Liver (tissue), 10 donors: ENCODE measurements at places on chromosomes 7 and 10. TPM values are rescaled to one million over a fixed set of nuclear protein-coding genes. Genes with fewer than 3 reads are reported as not detected.

The DNAJC30 gene
- total RNA-seq = 2.1 TPM

DNA sequence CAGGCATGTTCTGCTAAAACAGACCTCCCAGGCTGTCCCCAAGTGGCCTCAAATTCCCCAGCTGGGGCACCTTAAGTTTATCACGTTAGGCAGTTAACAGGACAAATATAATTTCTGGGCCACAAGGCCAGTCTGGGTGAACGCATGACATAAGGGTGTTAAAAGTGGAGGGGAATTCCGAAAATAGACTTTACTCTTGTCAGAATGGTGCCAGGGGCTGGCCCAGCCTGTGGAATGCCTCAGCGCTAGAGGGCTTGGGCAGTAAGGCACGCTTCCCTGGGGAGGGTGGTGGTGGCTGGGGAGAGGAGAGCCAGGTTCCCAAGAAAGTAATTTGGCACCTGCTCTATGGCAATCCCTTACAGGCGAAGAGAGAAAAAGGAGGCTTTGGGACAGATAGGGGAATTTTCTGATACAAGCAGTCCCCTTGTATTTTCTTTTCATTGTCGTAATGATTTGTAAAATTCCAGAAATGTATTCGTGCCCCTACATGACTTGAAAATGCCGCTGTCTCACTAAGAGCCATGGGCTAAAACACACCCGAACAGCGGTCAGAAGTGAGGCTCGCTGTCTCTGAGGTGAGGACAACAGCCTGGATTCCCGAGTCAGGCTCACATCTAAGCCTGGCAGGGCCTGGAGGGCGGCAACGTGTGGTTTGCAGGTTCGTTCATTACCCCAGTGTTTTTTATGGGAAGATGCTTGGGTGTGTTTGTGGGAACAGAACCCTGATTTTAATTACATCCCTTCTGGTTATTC, 463.2 kb upstream of the GALNT17 start:
- peak overlapping the region; percentile 63 for H3K27ac ChIP-seq
- DNase-seq = no peak
- no peaks in the 10 kb centered on the region for H3K27me3 ChIP-seq
- no peak overlapping the region for H3K4me3 ChIP-seq

DNA sequence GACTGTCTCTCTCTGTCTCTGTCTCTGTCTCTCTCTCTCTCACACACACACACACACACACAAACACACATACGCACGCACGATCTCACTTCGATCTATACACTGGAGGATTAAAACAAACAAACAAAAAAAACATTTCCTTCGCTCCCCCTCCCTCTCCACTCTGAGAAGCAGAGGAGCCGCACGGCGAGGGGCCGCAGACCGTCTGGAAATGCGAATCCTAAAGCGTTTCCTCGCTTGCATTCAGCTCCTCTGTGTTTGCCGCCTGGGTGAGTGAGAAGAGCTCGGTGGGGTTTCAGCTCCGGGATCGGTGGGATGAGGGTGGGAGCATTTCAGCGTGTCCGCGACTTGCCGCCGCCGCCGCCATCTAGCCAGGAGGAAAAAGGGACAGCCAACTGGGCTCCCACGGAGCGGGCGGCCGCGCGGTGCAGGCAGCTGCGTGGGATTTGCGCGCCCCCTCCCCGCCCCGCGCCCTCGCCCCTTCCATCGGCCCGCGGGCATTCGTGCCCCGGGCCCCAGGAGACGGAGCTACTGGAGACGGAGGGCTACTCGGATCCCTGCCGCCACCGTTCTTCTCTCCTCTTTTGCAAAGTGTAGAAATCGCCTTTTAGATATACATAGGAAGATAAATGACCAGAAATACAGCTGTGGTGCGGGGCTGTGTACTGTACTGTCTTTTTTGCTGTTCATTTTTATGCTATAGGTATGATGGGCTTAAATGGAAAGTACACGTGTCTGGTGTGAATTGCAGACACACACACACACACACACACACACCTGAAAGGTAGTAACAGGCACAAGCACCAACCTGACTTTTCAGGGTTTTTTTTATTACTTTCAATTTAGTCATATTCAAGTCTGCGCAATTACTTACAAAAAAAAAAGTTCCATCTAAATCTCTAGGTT, 581 bp downstream of the PTPRZ1 start:
- no peaks in the 10 kb centered on the region for H3K36me3 ChIP-seq
- H3K4me3 ChIP-seq = peak overlapping the region; percentile 64
- no peak for DNase-seq
- peaks cover 4% of the 10 kb centered on the region for H3K27me3 ChIP-seq

The SH2B2 gene
- total RNA-seq = 1.4 TPM
